ENCODE measurements at places on chromosomes 6 and 20.

DNA sequence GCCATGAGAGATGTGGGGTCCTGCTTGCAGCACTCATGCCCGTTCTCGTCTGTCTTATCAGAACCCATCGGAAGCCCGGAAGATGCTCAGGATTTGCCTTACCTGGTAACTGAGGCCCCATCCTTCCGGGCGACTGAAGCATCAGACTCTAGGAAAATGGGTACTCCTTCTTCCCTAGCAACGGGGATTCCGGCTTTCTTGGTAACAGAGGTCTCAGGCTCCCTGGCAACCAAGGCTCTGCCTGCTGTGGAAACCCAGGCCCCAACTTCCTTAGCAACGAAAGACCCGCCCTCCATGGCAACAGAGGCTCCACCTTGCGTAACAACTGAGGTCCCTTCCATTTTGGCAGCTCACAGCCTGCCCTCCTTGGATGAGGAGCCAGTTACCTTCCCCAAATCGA lies 8.3 kb downstream of the PI16 start:
- no peak for DNase-seq

GRCh38 chr20:22004946-22005345 lies 299.5 kb downstream of the PAX1 start:
- DNase-seq = no peak

- no peak for DNase-seq
Measured at GRCh38 chr20:58891086-58891717, 38.7 kb downstream of the GNAS start.

- DNase-seq = no peak
Measured at GRCh38 chr6:149132336-149132735, 185.2 kb upstream of the TAB2 start.

DNA sequence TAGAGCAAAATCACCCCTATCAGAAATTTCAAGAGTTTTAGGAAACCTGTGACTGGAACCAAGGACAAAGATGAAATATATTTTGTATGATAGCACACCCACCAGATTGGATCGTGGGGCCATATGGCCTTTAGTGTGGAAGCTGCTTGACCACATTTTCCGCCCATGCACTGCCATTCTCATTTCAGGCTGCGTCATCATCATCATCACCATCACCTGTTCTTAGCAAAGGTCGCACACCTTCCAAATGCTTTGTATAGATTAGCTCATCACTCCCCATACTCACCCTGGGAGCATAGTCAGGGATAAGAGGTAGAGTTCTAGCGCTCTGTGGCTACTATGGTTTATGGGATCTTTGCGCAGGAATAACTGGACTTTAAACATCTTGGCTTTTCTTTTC lies 185.7 kb downstream of the MTHFD1L start:
- DNase-seq = no peak

DNA sequence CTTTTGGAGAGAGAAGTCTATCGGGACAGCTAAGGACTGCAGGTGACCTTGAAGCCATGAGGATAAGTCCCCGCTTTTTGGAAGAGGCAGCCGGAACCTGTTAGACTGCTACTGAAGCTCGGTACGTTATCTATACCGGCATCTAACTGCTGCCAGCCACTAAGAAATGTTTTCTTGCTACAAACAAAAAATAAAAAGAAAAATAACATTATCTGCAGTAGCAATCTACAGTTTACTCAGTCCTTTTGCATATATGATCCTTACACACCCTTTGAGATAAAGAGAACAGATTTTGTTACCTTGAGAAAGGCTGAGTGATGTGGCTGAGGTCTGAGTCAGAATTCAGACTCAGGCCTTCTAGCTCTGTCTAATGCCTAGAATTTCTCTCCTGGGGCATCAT lies 314.6 kb downstream of the CDH26 start:
- DNase-seq = no peak

DNA sequence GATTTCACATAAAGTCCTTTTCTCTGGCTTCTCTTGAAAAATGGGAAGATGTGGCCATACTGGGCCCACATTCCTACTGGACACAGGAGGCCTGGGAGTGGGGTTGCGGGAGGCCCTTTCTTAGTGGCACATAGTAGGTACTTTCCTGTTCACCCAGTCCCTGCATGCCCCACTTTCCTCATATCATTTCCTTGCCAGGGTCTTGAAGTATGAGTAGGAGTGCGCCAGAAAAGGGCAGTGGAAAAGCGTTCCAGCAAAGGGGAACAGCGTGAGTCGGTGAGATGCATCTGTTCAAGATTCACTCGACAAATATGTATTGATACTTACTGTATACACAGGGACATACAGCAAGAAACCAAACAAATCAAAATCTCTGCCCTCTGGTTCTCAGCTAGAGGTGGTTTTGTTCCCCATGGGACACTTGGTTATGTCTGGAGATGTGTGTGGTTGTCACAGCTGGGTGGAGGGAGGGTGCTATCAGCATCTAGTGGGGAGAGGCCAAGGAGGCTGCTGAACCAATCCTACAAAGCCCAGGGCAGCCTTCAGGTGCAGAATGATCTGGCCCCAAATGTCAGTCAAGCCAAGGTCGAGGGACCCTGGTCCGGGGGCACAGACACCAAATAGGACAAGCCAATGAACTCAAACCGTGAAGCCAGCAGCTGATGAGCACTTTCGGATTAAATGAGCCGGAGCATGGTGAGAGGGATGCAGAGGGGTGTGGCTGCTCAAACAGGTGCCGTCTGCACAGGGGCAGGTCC lies 151.4 kb downstream of the CEBPB start:
- no peak for DNase-seq

GRCh38 chr6:29710281-29710941 lies 12.8 kb upstream of the HLA-F start:
- DNase-seq = no peak

DNA sequence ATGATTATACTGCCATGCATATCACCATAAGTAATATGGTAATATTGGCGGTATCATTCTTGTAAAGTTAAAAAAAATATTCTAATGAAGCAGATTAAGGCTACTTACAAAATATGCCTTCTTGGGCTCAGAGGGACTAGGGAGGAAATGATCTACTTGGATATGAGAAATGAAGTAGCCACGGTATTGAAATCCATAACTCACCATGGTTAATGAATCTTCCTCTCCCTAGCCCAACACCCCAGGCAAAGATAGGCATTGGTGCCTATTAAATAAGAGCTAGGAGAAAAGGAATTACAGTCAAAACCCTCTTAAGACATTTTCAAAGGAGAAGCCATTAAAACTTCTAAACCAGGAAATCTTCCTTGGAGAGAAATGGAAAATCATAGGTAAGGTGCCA lies 280.5 kb downstream of the TFAP2B start:
- DNase-seq = no peak

All from COLO829 (cell line).